ENCODE measurements at places on chromosomes 13 and 19. TPM values are rescaled to one million over a fixed set of nuclear protein-coding genes. Genes with fewer than 3 reads are reported as not detected.

PGLYRP1 gene
- total RNA-seq = not detected

CIC gene
- 9.1 TPM for total RNA-seq

FXYD7 gene
- total RNA-seq = not detected

ZNF320 gene
- 4.8 TPM for total RNA-seq

DNA sequence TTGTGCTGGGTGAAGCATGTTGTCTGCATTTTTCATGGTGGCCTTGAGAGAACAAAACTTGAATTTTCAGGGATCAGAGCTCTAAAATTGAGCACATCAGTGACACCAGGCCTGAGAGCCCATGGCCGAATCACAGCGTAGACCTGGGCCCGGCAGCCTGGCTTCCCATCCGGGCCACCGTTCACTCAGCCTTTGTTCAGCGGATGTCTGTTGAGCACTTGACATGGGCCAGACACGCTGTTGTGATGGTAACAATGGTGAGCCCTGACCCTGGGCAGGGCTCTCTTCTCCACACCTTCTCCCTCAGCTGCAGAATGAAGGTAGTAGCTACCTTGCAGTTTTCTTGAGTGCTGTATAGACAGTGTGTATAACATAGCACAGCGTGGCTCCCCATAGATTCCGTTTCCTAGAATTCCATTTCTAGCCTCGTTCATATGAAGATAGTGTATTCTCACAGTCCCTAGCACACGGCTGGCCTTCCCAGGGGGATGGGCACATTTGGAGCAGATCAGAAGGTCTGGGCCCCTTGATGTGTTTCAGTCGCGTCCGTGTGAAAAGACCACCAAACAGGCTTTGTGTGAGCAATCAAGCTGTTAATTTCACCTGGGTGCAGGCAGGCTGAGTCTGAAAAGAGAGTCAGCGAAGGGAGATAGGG is 75.3 kb downstream of the RAB20 start:
- no peak for DNase-seq
